ENCODE measurements at places on chromosomes 5 and 9.

DNA sequence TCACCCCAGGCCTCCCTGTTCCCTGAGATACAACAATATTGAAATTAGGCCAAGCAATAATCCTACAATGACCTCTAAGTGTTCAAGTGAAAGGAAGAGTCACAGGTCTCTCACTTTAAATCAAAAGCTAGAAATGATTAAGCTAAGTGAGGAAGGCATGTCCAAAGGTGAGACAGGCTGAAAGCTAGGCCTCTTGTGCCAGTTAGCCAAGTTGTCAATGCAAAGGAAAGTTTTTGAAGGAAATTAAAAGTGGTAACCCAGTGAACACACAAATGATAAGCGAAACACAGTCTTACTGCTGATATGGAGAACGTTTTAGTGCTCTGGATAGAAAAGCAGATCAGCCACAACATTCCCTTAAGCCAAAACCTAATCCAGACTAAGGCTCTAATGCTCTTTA lies 39.8 kb downstream of the PTAR1 start:
- DNase-seq: no peak

DNA sequence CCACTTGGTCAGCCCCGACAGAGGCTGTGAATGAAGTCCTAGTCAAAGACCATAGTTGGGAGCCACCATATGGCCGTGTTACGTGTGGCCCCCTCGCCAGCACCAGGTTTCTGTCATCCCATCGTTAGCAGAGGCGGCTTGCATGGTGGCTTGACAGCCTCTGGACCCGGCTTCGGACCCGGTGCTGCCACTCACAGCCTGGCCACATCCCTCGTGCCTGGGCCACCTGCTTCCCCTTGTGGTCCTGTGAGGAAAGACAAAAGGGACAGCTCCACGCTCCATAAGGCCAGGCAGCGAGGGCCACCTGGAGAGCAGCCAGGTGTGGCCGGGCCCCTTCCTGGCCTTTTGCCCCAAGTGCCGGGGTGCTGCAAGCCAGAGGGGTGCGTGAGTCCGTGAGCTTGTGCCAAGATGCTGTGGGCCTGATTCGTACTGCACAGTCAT lies 6.2 kb downstream of the NKD2 start:
- DNase-seq: no peak

DNA sequence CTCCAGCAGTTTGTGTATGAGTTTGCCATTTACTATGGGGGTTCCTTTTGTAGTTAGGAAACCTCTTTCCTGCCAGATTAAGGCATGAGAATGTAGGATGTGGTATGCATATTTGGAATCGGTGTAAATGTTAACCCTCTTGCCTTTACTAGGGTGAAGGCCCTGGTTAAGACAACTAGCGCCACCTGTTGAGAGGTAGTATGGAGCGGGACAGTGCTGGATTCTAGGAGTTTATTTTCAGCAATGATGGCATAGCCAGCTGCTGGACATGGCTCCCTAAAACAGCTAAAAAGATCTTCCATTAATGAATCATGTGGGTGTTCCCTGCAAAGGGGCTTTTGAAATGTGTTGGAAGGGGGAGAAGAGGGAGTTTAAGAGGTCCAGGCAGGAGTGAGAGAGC lies 30.7 kb upstream of the GPX3 start:
- no peak for DNase-seq

GRCh38 chr9:4760122-4760521 lies 19.1 kb upstream of the AK3 start:
- no peak for DNase-seq

- DNase-seq: no peak
Measured at GRCh38 chr5:36200513-36200912, 41.2 kb downstream of the NADK2 start.

DNA sequence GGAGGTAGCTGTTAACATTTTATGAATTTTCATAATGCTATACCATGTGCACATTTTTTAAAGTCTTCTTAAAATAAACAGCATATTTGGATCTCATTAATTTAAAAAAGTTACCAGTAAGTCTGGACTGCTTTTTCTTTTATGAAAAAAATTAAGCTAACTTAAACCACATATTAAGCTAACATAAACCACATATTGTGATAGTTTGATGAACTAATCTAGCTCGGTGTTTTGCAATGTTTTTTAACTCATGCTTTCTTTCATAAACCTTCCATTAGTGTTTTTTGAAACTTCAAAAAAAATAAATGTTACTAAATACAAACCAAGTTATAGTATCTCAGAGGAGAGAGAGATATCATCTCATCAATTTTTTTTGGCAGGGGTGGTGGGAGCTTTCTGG lies 26.5 kb downstream of the POLK start:
- no peak for DNase-seq

GRCh38 chr9:2879803-2880202 lies 35.9 kb upstream of the PUM3 start:
- no peak for DNase-seq

- no peak for DNase-seq
Measured at GRCh38 chr9:112338561-112338960, 5.1 kb upstream of the PTBP3 start.

GRCh38 chr5:150605546-150605945 lies 34.9 kb upstream of the SYNPO start:
- no peak for DNase-seq

- DNase-seq: no peak
Measured at GRCh38 chr5:116157902-116158301, 73.1 kb downstream of the COMMD10 start.

DNA sequence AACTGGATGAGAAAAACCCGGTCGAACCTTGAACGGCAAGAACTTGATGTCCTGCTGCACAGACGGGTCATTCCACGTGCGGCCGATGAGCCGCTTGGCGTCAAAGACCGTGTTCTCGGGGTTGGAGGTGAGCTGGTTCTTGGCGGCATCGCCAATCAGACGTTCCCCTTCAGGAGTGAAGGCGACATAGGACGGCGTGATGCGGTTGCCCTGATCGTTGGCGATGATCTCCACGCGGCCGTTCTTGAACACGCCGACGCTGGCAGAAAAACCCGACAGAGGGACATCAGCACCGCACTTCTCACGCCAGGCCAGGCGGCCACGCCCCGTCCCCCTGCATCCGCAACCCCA lies 519 bp downstream of the HSPA5 start:
- no peak for DNase-seq

GRCh38 chr5:91219091-91219802 lies 163.9 kb downstream of the ARRDC3 start:
- DNase-seq: peak; percentile 38

GRCh38 chr5:178123094-178123965 lies 7.5 kb upstream of the RMND5B start:
- no peak for DNase-seq

- no peak for DNase-seq
Measured at GRCh38 chr5:138947780-138948179, 72.6 kb upstream of the LRRTM2 start.

- DNase-seq: no peak
Measured at GRCh38 chr5:86686046-86686445, 68.3 kb downstream of the COX7C start.

- DNase-seq: no peak
Measured at GRCh38 chr9:79812099-79812498, 240.3 kb downstream of the TLE4 start.

DNA sequence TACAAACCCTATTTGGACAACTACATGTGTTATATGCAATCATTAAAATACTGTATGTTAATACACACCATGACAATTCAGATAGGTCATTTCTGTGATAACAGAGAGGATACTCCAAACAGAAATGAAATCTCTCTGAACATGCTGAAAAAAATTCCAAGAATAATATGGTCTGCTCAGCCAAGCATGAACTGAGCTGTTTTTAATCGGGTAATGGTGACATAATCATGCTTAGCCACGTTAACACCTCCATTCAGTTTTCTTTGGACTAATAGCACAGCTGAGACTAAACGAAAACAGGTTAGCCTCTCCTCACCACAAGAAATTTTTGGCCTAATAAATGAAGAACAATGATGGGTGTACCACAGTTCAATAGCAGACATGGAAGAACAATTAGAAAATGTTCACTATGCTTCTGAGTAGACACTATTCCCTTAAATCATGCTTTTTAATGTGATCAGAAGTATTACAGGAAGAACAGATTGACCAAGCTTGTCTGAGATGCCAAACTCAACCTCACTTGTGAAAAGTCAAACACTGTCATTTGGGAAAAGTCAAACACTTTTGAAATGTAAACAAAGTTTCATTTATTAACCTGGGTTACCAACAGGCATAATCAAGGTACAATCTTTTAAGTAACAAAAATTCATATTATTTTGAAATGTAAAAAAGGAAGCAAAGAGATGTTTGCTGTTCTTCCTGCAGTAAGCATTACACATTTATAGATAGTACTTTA lies 19.4 kb downstream of the RAB14 start:
- DNase-seq: no peak

- no peak for DNase-seq
Measured at GRCh38 chr9:15612962-15613361, 60.1 kb downstream of the CCDC171 start.

GRCh38 chr9:136588663-136589464 lies 43.0 kb upstream of the NOTCH1 start:
- DNase-seq: no peak

- DNase-seq: no peak
Measured at GRCh38 chr9:96148634-96149532, 153.1 kb downstream of the HSD17B3 start.

GRCh38 chr5:161847941-161848391 lies at the start of gene GABRA1:
TSS of gene GABRA1 (plus strand) at chr5:161848120. CDS start at chr5:161850811, 2,691 bp downstream.
- no peak for DNase-seq

- DNase-seq: no peak
Measured at GRCh38 chr5:147063943-147064342, 170.9 kb upstream of the STK32A start.

DNA sequence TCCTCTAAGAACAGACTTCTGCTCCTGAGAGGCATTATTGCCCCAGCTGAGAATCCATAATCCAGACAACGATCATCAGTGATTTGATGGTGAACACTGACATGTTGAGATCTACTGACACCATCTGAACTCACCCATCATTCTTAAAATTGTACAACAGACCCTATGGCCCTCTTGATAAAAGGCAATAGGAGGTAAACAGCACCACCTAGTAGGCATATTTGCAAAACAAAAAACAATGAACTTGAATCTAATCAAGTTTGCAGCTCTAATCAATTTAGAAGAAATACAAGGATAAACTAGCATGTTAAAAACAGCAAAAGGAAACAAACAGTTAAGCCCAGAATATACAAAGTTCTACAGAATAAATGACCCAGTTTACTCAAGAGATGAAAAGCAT lies 89.6 kb downstream of the SFXN1 start:
- DNase-seq: no peak

DNA sequence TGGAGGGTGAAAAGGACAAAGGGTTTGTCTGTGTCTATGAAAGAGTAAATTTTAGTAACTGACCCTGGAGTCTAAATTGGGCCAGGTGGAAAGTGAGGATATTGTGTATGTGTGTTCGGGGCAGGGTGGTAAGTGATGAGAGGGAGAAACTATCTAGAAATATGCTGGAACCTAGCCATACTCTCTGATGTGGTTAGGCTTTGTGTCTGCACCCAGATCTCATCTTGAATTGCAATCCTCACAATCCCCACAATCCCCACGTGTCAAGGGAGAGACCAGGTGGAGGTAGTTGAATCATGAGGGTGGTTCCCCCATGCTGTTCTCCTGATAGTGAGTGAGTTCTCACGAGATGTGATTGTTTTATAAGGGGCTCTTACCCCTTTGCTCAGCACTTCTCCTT lies 60.6 kb downstream of the COMMD10 start:
- DNase-seq: no peak

DNA sequence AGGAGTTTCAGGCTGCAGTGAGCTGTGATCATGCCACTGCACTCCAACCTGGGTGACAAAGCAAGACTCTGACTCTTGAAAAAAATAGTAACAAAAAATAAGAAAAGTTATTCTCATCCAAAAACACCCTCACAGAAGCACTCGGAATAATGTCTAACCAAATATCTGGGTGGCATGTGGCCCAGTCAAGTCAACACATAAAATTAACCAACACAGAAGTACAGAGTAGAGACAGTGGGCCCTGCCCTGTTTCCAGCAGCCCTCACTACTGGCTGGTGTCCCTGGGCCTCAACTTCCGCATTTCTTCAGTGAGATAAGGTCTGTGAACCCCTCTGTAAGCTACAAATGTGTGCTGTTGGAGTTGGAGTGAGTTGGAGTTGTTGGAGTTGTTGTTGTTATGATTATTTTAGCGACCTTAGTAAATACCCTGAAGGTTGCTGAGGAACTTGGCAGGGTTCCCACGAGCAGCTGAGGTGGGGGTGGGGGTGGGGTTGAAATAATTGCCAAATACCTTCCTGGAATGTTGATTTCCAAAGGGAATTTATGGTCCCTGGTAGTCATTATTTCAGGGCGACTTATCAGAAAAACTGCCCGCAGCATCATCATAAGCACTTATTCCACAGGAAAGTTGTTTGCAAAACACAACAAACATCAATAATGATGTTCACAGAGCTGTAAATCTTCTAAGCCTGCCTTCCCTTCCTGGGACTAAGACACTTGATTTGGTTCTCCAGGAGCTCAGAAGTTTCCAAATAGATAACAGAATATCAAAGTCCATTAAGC lies 30.2 kb downstream of the C5orf15 start:
- DNase-seq: no peak

GRCh38 chr9:105117234-105117633 lies 127.2 kb upstream of the SLC44A1 start:
- DNase-seq: peak; percentile 40

- DNase-seq: no peak
Measured at GRCh38 chr5:56772767-56773166, 42.6 kb upstream of the MAP3K1 start.

DNA sequence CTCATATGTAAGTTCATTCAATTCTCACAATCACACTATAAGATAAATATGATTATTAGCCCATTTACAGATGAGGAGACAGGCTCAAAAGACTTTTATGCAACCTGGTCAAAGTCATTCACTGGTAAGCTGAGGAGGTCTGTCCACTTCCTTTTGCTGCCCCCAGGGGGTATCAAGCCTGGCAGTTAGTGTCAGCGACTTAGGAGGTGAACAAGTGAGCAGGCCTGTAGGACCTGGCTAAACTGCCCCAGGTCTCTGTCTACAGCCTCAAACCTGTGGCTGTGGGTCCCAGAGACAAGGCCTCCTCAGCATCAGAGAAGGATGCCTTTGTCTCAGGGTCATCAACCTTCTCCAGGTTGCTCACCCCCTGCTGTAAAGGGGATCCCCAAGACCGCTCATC lies 10.4 kb downstream of the TGFBI start:
- no peak for DNase-seq

DNA sequence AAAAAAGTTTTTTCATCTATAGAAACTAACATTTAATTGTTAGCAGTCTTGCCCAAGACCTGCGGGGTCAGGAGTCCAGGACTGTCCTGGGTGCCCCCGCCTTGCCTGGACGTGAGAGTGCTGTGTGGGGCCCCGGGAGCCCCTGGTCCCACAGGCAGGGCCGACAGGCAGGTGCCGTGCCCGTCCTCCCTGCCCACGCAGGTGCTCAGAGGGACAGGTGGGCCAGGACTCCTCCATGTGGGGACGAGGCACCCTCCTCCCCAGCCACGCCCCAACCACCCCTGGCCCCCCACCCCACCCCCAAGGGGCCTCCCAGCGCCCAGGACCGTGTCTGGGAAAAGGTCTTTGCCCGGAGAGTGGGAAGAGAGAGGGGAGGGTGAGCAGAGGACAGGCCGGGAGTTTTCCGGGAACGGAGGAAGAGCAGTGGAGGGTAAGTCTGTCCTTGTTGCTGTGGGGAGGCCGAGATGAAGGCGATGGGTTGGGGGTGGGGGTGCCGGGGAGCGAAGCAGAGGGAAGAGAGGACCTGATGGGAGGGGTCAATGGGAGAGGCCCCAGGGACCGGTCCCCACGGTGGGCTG lies 2.7 kb upstream of the LCN12 start:
- DNase-seq: no peak

Measured in NCI-H2029 (cell line).